ENCODE measurements at places on chromosomes 4 and X.

- DNase-seq, result no peak
These were observed 615.0 kb downstream of the TMA16 start for GRCh38 chr4:164109503-164109902.

- no peak for DNase-seq
These were observed 36.9 kb downstream of the INTU start for GRCh38 chr4:127669691-127670090.

GRCh38 chr4:122534776-122535175 is 78.3 kb upstream of the IL2 start:
- no peak for DNase-seq

- no peak for DNase-seq
These were observed 61.2 kb downstream of the ENOX2 start for GRCh38 chrX:130841776-130842175.

GRCh38 chr4:5892323-5893003 is 423 bp downstream of the CRMP1 start:
- no peak for DNase-seq

DNA sequence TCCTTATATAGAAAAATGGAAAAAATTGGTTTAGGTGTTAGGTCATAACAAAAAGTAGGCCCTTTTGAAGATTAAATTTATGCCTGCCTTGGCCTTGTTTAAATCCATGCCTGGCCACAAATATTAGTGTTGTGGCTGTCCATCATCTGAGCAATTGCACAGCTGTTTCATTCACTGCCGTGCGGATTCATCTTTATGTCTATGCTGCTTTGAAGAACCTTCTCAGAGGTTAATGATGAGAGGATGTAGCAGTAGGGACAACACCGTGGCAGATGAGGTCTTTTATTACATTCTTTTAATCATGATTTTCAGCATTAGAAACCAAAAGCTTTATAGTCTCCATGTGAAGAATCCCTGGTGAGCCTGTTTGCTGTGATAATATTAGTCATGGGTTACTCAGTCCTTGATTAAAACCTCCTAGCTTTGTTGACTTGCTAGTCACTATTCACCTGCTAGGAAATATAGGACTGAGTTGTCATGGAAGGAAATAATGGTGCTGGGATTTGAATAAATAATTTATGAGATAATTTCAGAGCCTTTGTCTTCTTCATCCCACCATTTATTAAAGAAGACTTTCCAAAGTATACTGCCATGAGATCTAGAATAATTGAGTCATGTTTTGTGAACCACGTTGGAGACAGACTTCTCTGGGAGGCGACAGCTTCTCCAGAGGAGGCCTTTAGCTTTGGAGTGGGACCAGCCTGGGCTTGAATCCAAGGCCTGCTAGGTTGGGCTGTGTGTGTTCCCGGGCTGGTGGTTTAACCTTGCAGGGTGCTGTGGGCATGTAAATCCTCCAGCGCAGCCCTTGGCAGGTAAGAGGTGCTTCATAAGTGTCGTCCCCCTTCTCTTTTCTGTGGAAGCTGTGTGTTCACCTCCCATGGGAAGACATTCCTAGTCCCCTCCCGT is 53.5 kb downstream of the PTTG2 start:
- peak; percentile 20 for DNase-seq

GRCh38 chr4:184347251-184348239 is 126.8 kb downstream of the IRF2 start:
- DNase-seq, result no peak

- DNase-seq, result no peak
These were observed 69.2 kb downstream of the ZNF732 start for GRCh38 chr4:236028-236427.

GRCh38 chr4:72084587-72085011 is 52.8 kb downstream of the NPFFR2 start:
- DNase-seq, result no peak

GRCh38 chr4:32631831-32632230 is 1911.7 kb downstream of the PCDH7 start:
- DNase-seq, result no peak

- DNase-seq, result peak; percentile 75
These were observed at the start of gene KLHL4 for GRCh38 chrX:87517571-87518141. KLHL4 (plus strand) TSS chrX:87517802; CDS start chrX:87517894, 92 bp downstream.

DNA sequence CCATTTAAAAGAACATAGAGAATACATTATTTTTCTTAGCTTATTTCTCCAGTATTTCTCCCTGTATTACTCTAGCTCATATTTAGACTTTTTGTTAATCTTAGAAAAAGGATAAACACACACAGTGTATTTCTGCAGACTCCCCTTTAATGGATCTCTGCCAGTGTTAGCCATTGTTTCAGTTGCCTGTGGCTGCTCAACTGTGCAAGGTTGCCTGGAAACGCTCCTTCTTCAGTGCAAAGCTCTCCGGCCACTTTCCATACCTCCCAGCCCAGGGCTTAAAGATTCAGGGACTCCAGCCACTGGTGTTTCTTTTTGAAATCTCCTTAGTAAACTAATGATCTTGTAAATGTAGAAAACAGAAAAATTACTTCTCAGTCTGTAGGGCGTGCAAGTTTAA is 104.9 kb downstream of the SLIT2 start:
- no peak for DNase-seq

All from head of caudate nucleus (tissue), 42 donors.